IMR-90 (cell line): ENCODE measurements at places on chromosomes 1 and 21. TPM values are rescaled to one million over a fixed set of nuclear protein-coding genes. Genes with fewer than 3 reads are reported as not detected.

FCAMR gene
- total RNA-seq: not detected in 2 replicates

ITLN1 gene
- not detected in 2 replicates for total RNA-seq

RPL22 gene
- total RNA-seq: 26.2 and 71.9 TPM in 2 replicates

COPA gene
- total RNA-seq: 377 and 436 TPM in 2 replicates

VCAM1 gene
- 19.7 and 21.1 TPM in 2 replicates for total RNA-seq

CLDN14 gene
- not detected in 2 replicates for total RNA-seq

PRELP gene
- under 0.01 TPM in 1 of 2 replicates, not detected in the other for total RNA-seq

AGBL4 gene
- not detected in 2 replicates for total RNA-seq

DNA sequence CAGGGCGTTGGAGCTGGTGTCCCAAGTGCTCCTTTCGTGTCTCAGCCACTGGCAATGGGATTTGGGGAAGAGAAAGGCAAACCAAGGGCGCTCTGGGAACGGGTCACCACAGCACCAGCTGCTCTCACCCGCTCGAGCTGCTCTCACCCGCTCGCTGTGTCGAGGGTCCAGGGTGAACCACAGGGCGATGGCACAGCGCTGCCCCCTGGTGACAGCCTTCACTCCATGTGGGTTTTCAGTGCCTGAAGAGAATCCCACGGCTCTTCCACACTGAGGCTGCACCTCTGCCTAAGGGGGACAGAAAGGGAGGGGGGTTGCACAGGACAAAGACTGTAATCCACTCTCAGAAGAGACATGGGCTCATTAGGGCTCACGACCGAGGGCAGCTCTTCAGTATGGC is 7.1 kb upstream of the CLDN19 start:
- DNase-seq: no peak

DNA sequence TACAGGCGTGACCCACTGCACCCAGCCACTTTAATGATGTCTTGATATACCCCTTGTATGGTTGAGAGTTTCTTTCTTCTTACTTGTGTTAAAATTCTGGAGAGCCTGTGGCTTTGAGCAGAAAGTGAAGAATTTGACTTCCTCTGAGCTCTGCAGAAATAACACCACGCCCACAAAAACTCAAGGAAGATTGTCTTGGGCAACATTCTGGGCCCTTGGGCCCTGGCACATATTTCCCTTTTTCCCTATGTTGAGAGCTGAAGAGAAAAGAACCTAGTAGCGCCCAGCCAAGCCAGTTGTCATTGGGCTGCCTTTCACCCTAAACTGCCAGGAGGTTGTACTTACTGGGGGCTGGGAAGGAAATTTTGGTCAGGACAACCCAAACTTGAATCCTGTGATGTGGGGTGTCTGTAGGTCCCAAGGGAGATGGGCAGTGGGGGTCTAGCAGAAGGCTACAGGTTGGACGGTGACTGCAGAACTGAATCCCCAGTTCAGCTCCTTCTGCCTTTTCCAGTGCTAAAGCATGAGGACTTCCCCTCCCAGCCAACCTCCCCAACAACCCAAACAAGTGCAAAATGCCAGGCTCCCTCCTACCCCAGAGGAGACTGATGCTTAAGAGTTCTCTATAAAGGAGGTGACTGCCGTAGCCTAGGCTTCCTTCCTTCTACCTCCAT is 11.7 kb upstream of the SNAPIN start:
- DNase-seq: no peak

DNA sequence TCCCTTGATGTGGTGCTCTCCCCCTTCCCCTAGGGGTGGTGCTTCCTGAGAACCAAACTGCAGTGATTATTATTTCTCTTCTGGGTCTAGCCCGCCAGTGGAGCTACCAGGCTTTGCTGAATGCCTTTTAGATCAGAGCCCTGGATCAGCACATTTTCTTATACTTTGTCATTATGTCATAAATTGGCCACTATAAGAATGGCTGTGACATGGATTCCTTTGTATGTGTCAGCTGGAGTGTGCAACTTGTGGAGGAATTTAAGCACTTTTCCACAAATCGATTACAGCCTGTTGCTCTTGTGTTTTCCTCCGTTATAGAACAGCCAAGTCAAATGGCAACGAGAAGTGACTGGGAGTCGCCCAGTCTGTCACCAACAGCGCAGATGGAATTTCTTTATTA is 273.3 kb downstream of the DUSP10 start:
- no peak for DNase-seq

- no peak for DNase-seq
These were observed 6.9 kb downstream of the TRAPPC10 start for GRCh38 chr21:44018813-44019567.

GRCh38 chr1:184792450-184792969 is 37.9 kb upstream of the EDEM3 start:
- DNase-seq: peak; percentile 99

- DNase-seq: no peak
These were observed 118.7 kb upstream of the BARHL2 start for GRCh38 chr1:90835661-90836344.

GRCh38 chr1:50967416-50968157 is 2.5 kb upstream of the CDKN2C start:
- no peak for DNase-seq

GRCh38 chr1:199545780-199546179 is 481.7 kb upstream of the NR5A2 start:
- DNase-seq: no peak

- no peak for DNase-seq
These were observed 4.2 kb upstream of the GNL2 start for GRCh38 chr1:37599940-37600339.

DNA sequence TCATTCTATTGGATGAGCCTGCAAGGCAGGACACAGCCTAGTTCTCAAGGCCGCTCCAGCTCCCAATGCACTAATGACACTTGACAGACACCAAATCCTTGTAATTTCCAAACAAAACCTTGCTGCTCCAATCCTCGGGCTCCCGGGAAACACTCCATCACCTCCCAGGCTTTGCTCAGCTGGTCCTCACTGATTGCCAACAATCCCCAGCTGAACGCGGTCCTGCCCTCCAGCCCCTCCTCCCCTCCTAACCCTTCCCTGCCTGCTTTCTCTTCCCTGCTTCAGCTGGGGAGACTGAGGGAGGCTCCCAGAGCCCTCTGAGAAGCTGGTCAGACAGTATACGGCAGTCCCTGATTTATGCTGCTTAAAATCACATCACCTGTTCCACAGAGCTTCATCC is 114.4 kb upstream of the TNR start:
- no peak for DNase-seq

GRCh38 chr21:25986928-25987327 is 183.6 kb downstream of the APP start:
- no peak for DNase-seq

- DNase-seq: peak; percentile 94
These were observed 24.1 kb upstream of the RNF19B start for GRCh38 chr1:32988665-32989064.

DNA sequence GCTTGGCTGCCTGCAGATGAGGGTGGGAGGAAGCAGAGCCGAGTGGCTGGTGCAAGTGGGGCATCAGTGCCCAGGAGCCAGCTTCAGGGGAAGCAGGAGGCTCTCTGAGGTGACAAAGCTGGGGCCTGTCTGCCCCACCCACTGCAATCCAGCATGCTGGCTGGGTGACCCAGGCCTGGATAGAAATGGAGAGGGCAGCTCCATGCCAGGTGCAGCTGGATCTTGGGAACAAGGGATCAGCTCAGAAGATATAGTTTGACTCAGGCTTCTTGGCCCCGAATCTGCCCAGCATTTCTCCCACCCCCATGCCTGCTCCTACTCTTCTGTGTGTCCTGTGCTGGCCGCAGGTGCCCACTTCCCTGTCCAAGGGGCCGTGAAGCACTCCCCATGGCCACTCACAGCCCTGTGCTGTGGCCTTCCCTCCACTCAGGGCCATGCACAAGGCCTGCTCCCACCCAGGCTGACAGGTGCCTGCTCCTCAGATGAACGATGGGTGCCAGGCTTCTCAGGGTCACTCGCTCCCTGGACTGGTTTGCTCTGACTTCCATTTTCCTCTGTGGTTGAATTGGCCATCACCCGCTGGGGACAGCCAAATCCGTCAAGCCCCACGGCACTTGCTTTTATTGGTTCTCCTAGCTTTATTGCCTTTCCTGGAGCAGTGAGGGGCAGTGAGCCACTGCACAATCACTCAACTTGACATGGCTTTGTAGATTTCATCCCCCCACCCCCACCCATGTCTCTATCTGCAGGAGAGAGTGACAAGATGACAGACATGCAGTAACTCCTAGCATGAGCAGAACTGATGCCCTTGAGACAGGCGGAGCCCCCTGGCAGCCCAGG is 174.8 kb upstream of the VAMP3 start:
- DNase-seq: no peak

DNA sequence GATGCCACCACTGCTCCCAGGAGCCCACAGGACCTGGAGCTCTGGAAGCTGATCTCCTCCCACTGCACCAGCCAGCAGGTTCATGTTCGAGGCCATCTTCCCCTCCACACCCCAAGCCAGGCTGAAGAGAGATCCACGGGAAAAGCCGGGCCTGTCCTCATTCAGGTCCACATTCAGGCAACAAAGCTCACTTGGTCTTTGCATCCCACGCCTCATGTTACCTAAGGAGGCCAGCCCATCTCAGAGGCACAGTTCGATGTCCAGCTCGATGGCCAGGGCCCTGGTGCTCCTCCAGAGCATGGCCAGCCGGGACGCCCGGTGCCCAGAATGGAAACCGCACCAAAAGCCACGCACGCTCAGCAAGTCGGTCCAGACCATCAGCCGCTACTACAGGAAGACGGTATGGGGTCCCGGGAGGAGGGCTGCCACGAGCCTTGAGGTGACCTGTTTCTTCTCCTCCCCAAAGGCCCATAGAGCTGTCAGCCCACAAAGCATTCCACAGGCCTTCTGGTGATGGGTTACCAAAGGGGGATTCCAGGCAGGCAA is at the start of gene CCDC27:
TSS of gene CCDC27 (plus strand) at position 51 of the 546 bp plus-strand sequence. CDS start at position 83, 32 bp downstream.
- DNase-seq: no peak

DNA sequence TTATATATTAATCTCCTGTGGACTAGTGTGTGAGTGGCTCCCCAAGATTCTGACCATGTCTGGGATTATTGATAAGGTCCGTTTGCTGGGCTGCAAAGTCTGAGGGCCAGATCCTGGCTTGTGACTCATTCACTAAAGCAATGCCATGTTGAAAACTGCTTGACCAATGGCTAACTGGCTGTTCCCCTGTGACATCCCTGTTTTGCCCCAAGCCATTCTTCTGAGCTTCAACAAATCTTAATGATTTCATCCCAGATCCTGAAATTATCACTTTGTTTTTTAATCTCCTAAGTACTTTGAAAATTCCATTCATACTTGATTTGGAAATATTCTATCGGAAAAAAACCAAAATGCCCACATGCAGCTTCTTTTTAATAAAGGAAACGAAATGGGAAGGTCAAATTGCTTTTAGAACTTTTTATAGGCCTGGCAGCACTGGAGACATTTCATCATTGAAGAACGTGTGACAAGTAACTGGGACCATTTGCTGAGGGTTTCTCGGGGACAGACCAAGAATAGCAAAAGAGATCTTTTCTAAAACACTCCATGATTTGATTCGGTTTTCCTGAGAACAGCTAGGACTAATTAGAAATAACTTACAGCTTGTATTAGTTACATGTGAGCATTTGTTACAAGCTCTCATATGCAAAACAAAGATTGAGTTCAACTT is 121.3 kb downstream of the TGFB2 start:
- no peak for DNase-seq

- DNase-seq: no peak
These were observed 42.9 kb downstream of the BATF3 start for GRCh38 chr1:212656730-212657129.

DNA sequence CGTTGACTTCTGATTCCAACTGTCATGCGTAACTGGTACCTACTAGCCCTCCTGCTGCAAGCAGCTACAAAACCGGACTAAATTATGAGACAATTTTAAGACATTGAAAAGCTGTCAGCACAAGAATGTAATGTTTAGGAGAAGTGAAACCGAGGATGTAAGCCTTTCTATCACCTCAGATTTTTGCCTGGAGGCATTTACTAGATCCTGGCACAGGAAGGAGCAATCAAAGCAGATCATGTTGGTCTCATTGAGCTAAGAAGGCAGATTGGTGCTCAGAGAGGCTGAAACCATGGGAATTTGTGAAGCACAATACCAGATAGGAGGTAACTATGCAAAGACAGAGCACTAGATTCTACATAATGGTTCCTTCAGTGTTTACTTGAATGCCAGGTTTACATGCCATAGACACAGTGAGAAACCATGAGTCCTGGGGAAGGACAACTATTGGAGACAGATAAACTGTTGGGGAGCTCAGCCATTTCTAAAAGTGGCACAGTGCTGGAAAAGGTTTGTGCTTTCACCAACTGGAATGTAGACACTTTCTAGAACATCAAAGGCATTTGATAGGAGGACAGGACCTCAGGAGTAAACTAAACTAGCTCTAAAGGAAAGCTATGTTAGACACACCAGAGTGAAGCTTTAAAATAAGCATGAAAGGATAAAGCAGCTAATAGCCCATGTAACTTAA is 179.4 kb downstream of the LYPLAL1 start:
- no peak for DNase-seq

GRCh38 chr1:21290546-21290944 is 282 bp upstream of the ECE1 start:
- DNase-seq: no peak

DNA sequence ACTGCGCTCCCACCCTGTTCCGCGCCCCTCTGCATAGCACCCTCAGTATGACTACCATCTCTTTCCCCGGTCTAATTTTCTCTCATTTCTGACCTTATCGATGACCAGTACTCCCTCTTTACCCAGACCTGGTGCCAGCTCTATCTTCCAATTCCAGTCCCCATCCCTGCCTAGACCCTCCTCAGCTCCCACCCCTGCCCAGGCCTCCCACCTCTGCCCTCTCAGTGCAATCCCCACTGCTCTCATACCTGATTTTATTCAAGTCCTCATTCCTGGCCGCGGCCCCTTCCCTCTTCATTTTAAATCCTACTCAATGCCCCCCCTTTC is 1.3 kb downstream of the USP24 start:
- no peak for DNase-seq

DNA sequence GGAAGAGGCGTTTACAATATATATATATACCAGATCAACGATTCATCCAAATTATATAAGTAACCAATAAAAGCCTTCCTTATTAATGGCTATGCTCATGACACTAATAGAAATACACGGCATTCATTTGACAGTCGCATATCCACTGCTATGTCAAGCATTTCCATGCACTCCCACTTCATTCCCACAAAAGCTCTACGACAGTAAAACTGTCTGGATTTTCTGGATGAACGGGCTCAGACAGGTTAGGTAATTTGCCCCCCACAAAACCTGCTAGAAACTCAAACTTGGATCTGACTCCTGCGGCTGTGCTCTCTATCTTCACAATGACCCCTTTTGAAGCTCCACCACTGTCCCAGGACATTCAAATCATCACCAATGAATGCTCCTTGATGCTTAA is 11.4 kb downstream of the DNAJC11 start:
- no peak for DNase-seq

- no peak for DNase-seq
These were observed 4.6 kb upstream of the CLCA2 start for GRCh38 chr1:86419277-86419903.

DNA sequence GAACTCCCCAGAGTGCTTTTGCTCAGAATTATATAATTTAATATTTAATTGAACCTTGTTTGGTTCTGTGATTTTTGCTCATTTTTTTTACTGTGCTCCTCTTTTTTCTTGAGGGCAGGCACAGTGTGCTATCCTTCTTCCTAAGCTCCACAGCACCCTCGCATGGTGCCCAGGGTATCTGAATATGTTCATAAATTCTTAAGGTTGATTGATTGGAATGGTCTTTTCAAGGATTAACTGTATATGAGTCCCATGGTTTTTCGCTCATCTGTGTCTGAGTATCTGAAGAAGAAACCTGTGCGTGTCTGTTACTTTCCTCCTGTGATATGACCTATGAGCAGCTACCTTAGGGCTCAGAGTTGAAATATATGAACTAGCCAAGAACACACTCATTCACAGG is 393.7 kb downstream of the HLX start:
- DNase-seq: no peak

- peak; percentile 45 for DNase-seq
These were observed 61.5 kb upstream of the WLS start for GRCh38 chr1:68293609-68294366.
